ENCODE measurements at places on chromosomes 7 and 10. TPM values are rescaled to one million over a fixed set of nuclear protein-coding genes. Genes with fewer than 3 reads are reported as not detected.

Gene PON1
- total RNA-seq = not detected

Gene CAV1
- total RNA-seq = 1,552 TPM

Gene CFAP43
- 0.07 TPM for total RNA-seq

DNA sequence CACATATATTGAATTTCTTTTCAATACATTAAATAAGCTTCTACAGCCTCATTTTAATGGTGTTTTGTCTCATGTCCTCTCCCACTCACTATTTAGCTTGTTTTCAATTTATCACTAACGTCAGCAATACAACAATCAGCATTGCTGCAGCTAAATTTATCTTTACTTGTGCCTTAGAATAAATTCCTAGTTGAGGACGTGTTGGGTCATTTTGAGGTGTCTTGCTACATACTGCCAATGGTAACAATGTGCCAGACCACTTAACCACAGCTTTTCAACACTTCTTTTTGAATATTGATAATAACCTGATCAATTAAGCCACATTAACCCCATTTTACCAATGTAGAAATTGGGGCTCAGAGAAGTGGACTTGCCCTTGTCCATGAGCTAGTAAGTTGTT is 26.0 kb downstream of the FRMPD2 start:
- DNase-seq = no peak

GRCh38 chr7:103879411-103879810 is 110.0 kb downstream of the RELN start:
- DNase-seq = no peak

GRCh38 chr10:35711615-35712411 is 69.7 kb upstream of the FZD8 start:
- no peak for DNase-seq

- DNase-seq = no peak
Measured at GRCh38 chr10:64182671-64183070, 661.5 kb downstream of the REEP3 start.

GRCh38 chr10:7339510-7339909 is 71.3 kb downstream of the SFMBT2 start:
- DNase-seq = no peak

GRCh38 chr10:43983856-43984271 is 335.2 kb upstream of the ZNF32 start:
- no peak for DNase-seq

- peak; percentile 93 for DNase-seq
Measured at GRCh38 chr10:48606530-48607355, 1.9 kb upstream of the ARHGAP22 start.

Measured in pulmonary artery endothelial cell (primary cell).